ENCODE measurements at places on chromosomes 3 and 15.

GRCh38 chr3:194935061-194935460 lies 249.4 kb downstream of the FAM43A start:
- DNase-seq, result no peak

GRCh38 chr3:49813497-49814174 lies at the start of gene UBA7:
Gene UBA7 (minus strand): TSS chr3:49813953. CDS start chr3:49813787, 166 bp downstream.
- peak; percentile 61 for DNase-seq

GRCh38 chr3:122233101-122233952 lies 49.9 kb downstream of the CASR start:
- no peak for DNase-seq

GRCh38 chr15:93645594-93645993 lies 556.6 kb upstream of the RGMA start:
- DNase-seq, result no peak

- no peak for DNase-seq
Measured at GRCh38 chr15:88431441-88431840, 35.7 kb downstream of the MRPL46 start.

- DNase-seq, result no peak
Measured at GRCh38 chr3:189132839-189133238, 38.9 kb upstream of the TPRG1 start.

DNA sequence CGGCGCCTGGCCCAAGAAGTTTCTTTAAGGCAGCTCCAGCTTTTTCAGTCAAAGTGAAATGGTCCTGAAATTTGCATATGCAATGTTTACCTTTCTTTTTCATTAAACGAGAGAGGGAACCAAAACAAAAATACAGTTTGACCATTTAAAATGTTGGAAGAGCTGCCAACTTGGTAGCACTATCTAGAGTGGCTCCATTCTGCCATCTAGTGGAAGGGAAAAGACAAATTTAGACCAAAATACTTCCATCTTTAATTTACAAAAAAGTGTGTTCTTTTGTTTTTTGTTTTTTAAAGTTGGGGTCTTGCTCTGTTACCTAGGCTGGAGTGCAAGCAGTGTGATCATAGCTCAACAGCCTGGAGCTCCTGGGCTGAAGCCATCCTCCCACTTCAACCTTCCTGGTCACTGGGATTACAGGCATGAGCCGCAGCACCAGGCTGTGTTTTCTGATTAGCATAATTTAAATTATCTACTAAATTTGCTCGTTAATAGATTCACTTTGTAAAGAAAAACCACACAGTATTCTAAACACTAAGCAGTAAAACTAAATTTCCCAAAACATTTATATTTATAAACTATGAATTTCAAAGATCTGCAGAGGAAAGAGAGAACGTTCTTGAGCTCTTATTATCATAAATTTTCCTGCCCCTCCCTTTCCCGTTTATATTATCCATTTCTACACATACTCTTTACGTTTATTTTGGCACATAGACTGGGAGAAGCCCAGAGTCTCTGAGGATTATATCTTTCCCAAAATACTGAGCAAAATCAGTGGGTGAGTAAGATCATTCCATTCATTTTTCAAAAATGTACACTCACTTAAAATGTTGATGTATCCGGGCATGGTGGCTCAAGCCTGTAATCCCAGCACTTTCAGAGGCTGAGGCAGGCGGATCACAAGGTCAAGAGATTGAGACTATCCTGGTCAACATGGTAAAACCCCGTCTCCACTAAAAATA lies 15.4 kb upstream of the RFC4 start:
- DNase-seq, result no peak

- no peak for DNase-seq
Measured at GRCh38 chr3:78154521-78155186, 1114.8 kb downstream of the ROBO2 start.

DNA sequence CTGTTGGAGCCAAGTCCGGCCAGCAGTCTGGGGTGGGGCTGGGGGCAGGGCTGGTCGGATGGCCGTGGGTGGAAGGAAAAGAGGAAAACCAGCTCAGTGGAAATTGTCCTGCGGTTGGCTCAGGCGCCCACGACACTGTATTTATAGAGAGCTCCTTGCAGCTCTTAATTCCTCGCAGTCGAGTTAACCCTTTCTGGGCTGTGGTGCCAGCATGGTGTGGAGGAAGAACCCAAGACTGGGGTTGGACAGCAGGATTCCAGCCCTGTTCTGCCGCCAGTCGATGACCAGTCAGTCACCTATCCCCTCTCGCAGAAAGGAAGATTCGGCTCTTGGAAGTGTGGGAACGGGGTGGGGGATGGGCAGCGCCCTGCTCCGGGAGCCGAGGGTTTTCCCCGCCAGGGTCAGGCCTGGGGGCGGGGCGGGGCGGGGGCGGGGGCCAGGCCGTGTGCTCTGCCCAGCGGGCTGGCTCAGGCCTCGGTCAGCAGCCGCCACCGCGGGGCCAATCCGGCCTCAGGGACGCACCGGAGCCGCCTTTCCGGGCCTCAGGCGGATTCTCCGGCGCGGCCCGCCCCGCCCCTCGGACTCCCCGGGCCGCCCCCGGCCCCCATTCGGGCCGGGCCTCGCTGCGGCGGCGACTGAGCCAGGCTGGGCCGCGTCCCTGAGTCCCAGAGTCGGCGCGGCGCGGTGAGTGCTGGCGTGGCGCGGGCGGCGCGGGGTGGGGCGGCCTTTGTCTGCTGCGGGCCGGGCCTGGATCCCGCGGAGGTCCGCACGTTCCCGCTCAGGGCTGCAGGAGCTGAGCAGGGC lies at the start of gene CD276:
Gene CD276, plus strand, starts transcription at position 607 of the 804 bp plus-strand sequence. CDS start 15,257 bp downstream, outside the sequence.
- no peak for DNase-seq

- DNase-seq, result no peak
Measured at GRCh38 chr3:15007681-15008141, 57.4 kb downstream of the MRPS25 start.

GRCh38 chr15:101305820-101306255 lies 10.8 kb upstream of the SNRPA1 start:
- no peak for DNase-seq

All from activated naive CD4-positive, alpha-beta T cell treated with anti-CD3 and anti-CD28 coated beads, Interleukin-2, amount 10 ng/mL, durations not matched to agents 7 days and 5 days (primary cell).